Lower lobe of right lung (tissue), 2 donors: ENCODE measurements at places on chromosomes 11 and 22. TPM values are rescaled to one million over a fixed set of nuclear protein-coding genes. Genes with fewer than 3 reads are reported as not detected.

The IGLL1 gene
- total RNA-seq, result not detected

The CLDN5 gene
- 213 TPM for total RNA-seq

- no peak overlapping the region for H3K27ac ChIP-seq
- H3K27me3 ChIP-seq, result no peaks in the 10 kb centered on the region
- no peaks in the 10 kb centered on the region for H3K36me3 ChIP-seq
- no peak for DNase-seq
- H3K4me3 ChIP-seq, result no peak overlapping the region
Measured at GRCh38 chr11:15727520-15727914, 612.8 kb downstream of the INSC start.

- H3K4me1 ChIP-seq, result peaks cover 35% of the 10 kb centered on the region
- peak within 1 kb of the TSS; percentile 73 for H3K27ac ChIP-seq
- DNase-seq, result no peak
- H3K4me3 ChIP-seq, result peak within 1 kb of the TSS; percentile 86
Measured at GRCh38 chr11:121452609-121453150, at the start of gene SORL1-AS1. TSS of gene SORL1-AS1 (minus strand) at chr11:121452967.
